ENCODE measurements at places on chromosomes 1 and 21. TPM values are rescaled to one million over a fixed set of nuclear protein-coding genes. Genes with fewer than 3 reads are reported as not detected.

Gene STIL
- 1.9 TPM for total RNA-seq

DNA sequence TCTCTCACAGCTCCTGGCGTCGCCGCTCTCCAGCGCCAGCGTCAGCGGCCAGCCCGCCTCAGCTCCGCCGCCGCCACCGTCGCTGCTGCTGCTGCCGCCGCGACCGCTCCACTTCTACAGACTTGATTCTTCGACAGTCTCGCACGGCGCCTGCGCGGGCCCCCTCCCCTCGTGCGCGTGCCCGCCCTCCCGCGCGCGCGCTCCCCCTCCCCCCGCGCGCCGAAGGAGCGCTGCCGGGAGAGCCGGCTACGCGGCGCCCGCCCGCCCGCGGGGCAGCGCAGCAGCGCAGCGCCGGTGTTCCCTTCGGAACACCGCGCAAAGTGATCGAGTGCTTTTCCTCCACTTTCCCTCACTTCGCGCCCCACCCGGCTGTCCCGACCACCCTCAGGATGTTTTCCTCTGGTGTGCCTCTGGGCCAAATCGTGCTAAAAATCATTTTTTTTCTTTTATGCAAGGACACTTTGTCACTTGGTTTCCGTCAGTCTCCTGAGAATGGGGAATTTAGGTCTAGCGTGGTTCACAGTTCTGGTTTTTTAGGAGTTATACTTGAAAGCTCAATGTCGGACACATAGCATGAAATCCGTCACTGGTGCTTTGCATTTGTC is at the start of gene IRF2BP2:
IRF2BP2 (minus strand) TSS at position 118 of the 605 bp plus-strand sequence. CDS start 684 bp downstream, outside the sequence.
- peak; percentile 97 for DNase-seq

DNA sequence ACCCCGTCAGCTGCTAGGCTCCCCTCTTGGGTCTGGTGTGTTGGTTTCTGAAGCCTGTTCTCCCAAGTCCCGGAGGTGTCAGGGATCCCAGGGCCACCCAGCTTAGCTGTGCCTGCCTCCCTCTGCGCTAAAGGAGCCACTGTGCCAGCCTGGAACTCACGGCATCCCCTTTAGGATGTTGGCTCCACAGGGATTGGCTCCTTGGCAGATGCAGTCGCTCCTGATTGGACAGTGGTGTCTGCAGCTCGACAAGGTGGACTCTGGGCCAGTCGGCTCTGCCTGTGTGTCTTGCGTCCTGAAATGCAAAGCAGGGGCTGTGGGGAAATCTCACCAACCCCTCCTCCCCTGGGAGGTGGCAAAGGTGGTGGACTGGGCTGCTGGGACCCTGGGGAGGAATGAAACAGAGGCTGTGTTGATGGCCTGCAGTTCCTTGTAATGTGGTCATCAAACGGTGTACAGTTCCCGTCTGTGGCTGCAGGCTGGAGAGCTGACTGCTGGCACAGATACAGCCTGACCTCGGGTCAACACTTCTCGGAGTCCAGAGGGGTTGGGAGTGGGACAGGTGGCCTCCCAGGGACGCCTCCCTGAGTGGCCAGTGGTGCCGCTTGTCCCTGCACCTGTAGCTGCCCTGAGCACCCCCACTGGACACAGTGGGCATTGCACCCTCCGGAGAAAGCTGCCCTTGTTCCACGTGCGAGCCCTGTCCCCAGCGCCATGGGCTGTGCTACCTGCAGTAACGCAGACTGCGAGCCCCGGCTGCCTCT is 11.5 kb upstream of the KCNAB2 start:
- DNase-seq = peak; percentile 51

GRCh38 chr1:66436378-66437135 is 97.4 kb upstream of the SGIP1 start:
- no peak for DNase-seq

Gene DCDC2B
- 0.11 TPM for total RNA-seq

DNA sequence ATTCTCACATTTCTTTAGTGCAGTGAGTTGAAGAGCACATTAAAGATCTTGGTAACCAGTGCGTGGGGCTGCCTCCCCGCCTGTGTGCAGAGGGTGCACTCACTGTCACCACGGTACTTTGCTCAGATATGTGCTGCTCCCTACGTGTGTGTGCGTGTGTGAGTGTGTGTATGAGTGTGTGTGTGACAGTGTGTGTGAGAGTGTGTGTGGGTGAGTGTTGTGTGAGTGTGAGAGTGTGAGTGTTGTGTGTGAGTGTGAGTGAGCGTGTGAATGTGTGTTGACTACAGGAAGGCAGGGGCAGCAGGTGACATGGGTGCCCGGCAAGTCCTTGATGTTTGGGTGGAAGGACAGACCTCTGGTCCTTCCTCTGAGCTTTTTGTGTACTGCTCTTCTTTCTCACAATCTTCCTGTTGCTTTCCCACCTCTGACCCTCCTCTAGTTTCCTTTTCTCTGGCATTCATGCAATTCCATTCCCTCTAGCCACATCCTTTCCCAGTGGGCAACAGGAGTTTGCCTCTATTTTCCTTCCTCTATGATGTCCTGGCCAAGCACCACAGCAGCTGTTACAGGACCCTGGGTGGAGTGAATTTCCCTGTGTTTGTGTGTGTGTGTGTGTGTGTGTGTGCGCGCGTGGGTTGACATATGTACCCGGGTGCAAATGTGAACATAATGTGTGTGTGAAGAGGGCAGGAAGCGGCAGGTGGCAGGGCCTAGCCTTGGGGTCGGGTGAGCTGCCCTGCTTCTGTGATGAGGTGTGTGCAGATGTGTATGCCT is 19.8 kb downstream of the LHX4 start:
- no peak for DNase-seq

DNA sequence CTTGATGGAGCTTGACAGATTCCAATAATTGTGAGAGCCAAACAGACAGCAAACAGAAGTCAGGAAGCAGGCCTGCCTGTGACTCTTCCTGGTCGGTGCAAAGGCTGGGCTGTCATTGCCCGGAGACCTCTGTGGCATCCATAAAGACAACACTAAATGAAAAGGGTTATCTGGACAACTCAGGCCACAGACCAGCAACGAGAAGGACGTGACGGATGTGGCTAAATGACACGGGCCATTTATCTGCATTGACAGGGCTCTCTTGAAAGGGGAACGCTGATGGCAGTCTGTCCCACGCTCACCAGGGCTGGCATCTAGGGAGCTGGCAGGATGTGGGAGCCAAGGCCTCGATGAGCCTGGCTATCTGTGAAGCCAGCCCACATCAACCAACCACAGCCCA is 35.0 kb downstream of the HMGB4 start:
- DNase-seq = no peak

- DNase-seq = no peak
Observed at GRCh38 chr1:62311473-62311943, 7.7 kb downstream of the KANK4 start.

Gene NTRK1
- 0.30 TPM for total RNA-seq

DNA sequence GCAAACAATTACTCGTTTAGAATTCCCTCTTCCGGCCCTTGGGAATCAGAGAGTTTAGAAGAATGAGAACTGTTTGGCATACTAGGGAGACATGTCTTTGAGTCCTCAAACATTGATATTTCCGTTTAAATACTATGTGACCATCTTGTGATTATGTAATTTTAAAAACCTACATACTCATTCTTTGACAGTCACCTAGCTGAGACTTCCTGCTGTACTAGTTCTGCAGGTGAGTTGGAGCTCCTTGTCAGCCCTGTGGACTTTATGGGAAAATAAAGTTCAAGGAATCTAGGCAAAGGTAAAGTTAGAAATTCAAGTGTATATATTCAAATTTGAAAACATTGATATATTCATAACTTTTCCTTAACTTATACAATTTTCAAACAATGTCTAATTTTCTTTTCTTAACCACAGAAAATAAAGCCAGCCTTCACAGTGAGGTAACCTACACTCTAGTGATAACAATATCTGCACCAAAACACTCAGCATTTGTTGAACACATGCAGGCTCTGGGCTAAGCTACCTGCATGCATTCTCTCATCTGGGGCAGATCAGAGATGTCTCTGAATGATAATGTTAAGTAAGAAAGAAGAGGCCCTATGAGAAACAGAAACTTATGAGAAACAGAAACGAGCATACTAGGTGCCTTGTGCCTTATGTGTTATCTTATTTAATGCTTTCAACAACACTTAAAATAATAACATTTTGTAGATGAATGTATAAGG is 67.0 kb upstream of the BACE2 start:
- DNase-seq = no peak

Gene KIRREL1
- 18.5 TPM for total RNA-seq

DNA sequence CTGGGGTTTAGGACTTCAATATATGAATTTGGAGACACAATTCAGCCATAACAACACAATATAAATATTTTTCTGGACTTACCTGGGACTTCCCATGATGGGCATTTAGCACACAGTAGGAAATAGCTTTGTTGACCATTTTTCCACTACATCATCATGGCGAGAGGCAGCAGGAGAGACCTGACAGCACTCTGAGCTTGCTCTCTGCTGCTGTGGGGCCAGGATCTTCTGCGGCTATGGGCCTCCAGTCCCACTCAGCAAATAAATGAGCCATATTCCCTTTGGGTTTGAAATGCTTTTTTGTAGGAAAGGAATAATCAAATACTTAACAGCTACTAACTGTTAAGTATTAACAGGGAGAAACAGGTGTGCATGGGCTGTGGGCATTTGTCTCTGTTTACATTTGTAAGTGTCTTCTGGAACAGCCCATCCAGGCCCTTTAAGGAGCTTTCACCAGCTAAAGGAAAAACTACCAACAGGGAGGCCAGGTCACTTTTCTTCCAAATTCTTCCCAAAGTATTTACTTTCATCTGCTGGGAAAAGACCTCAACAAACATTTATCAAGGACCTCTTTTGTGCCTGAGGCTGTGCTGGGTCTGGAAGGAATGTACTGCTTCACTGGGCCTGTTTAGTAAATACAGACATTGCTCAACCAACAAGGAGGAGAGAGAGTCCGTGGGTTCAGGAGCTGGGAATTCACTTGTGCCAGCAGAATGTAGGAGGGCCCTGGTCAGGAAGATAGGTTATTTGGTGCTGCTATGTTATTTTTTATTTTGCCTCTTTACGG is 133.2 kb downstream of the LRIG2 start:
- DNase-seq = peak; percentile 70

DNA sequence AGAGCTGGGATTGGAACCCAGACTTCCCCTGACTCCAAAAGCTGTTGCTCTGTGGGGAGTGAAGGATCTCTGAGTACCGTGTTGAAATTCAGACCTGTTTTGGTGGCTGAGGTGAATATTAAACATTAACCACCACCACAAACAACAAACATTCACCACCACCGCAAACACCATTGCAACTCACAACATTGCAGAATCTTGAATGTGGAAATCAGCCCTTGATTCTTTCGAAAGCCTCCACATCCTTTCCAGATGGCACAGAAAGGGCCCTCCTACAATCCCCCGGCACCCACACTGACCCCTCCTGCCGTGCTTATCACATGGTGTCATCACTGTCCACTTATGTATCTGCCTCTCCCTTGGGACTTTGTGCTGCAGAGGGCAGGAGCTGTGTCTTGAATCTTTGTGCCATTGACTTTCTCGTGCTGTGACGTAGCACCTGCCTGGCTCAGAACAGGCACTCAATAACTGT is 1.4 kb downstream of the CDA start:
- peak; percentile 57 for DNase-seq

- DNase-seq = no peak
Observed at GRCh38 chr21:42037943-42038342, 27.8 kb upstream of the ZBTB21 start.

DNA sequence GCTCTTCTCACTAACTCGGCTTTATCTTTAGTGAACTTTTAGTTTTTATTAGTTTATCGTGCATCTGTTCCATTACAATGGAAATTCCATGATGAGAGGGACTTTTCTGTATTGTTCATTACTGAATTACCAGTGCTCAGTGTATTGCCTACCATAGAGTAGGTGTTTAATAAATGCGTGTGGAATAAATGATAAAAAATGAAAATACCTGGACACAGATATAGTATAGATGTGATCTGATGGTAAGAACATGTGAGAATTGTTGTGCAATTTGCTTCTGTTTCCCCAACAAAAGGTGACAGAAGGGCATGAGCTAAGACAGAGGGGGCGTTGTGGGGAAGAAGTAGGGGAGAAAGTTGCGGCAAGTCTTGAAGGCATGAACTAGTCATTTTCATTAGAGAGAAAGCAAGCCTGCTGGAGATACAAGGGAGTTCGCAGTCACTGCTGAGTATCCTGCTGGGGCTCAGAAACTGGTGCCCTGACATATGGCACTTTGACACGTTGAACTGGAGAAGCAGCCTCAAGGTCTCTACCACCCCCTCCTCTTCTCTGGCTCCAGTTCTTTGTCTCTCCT is 5.6 kb upstream of the COG2 start:
- no peak for DNase-seq

Gene KCNJ9
- total RNA-seq = not detected

GRCh38 chr1:117732065-117732797 is 126.4 kb downstream of the TENT5C start:
- DNase-seq = no peak

DNA sequence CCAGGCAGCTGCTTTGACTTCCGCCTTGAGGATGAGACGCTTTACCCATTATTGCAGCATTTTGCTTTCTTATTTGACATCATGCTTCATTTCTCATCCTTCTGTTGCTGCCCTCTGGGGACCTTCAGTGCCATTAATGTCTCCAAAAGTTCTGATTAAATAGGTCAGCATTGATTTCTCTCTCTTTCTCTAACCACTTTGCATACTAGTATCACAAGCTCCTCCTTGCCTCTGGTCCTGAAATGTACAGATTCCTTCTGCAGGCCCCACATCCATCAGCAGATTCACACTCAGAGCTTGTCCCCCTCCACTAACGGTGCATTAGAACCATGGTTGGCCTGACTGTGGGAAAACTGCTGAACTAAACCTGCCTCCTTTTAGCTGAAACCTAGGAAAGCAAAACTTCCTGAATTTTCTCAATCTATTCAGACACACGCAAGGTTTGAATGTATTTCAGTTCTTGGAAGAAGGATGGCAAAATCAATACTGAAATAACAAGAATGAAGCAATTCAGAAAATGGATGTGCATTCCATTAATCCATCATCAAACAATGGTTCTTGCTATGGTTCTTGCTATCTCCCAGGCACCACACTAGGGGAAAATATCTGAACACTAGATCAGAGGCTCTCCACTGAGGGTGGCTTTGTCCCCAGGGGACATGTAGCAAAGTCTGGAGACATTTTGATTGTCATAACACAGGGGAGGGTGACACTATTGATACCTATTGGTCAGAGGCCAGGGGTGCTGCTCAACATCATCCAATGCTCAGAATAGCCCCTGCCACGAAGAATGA is 154.5 kb downstream of the PCP4 start:
- DNase-seq = no peak

GRCh38 chr21:38377165-38378088 is 120.6 kb downstream of the KCNJ15 start:
- DNase-seq = no peak

Gene ARHGEF19
- total RNA-seq = 7.2 TPM
